ENCODE measurements at places on chromosomes 5 and 9.

- DNase-seq, result no peak
Observed at GRCh38 chr9:14883310-14883944, 26.8 kb downstream of the FREM1 start.

GRCh38 chr5:138968601-138969000 lies 93.5 kb upstream of the LRRTM2 start:
- no peak for DNase-seq

DNA sequence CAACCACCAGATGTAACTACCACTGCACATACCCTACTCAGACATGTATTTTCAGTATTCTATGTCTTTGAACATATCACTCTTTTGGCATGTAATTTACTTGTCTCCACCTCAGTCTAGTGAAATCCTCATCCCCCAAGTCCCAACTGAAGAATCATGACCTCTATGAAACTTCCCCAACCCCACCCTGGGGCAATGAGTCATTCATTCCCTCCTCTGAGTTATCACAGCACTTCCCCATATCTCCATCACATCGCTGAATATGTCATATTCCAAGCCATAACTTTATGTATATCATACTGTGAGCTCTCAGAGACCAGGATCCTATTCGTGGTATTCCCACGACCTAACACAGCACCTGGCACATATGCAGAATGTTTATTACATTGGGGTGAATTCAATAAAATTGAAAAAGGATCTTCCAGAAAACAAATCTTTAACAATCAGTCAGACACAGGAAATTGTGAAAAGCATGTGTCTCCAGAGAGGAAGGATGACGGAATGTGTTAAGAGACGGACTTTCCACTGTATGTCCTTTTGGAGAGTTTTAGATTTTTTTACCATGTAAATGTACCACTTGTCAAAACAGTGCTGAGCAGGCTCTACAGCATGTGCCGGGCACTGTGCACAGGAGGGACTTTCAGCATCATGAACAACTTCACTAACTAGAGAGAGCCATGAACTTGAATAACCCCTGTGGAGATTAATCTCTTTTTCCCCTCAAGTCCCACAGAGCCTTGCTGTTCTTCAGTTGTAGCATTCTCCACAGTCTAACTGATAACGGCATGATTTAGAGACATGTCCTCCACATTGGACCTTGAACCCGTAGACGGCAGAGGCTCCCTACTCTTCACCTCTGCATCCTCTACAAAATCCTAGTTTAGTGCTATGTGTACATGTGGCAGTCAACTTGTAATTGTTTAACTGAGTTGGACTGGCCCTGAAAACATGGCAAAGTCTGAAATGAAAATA lies 213.5 kb downstream of the GLIS3 start:
- DNase-seq, result no peak

DNA sequence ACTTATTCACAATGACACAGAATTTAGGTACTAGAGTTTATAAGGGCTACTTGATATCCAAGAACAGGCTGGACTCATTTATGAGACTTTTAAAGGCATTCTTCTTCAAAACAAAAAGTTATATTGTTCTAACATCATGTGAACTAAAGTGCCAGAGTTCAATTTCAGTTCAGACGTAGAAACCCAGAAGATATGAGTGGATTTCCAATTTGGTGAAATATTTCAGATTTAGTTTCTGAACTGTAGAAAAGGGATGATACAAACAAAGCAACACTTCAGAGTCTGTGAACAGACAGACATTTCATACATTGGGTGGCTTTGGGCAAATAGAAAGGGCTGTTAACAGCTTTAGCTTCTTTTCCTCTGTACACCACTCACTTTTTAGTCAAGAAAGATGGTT lies 384.0 kb downstream of the NR2F1-AS1 start:
- DNase-seq, result no peak

GRCh38 chr9:3884736-3885135 lies 358.9 kb upstream of the RFX3 start:
- DNase-seq, result no peak

GRCh38 chr5:64585646-64586045 lies 79.8 kb downstream of the RGS7BP start:
- no peak for DNase-seq

DNA sequence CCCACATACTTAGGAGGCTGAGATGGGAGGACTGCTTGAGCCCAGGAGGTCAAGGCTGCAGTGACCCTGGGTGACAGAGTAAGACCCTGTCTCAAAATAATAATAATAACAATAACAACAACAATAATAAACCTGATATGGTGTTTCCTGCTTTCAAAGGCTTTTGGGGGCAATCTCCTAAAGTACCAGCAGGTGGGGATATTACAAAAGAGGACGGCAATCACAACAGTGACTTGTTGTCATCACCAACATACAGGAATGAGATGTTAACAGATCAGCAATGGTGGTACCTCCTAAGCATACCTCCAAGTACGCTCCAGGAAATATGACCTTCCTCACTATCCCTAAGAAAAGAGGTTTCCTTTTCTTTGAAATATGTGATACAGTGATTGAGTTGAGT lies 91.1 kb upstream of the RNF180 start:
- DNase-seq, result no peak

GRCh38 chr9:653421-653820 lies 188.1 kb upstream of the DMRT1 start:
- no peak for DNase-seq

GRCh38 chr5:96023518-96023917 lies 61.9 kb upstream of the ELL2 start:
- no peak for DNase-seq

GRCh38 chr9:114538241-114538640 lies 33.0 kb upstream of the WHRN start:
- no peak for DNase-seq

DNA sequence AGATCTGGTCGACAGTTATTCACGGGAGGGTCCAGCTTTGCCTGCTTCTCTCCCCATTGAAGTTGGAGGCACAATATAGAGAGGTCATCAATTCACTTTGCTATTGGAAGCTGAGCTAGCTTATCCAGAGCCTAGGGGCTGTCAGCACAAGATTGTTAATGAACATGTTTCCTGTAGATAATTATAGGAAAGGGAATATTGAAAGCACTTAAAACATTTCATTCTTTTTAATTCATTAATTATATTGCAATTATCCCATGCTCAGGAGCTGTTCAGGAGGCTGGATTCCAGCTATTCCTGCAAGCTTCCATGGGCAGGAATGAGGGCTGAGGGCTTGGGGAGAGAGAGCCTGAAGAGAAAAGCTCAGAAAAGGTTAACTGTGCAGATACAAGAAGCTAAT lies 153.1 kb upstream of the BRINP1 start:
- no peak for DNase-seq

GRCh38 chr9:15882883-15883282 lies 330.0 kb downstream of the CCDC171 start:
- DNase-seq, result no peak
